ENCODE measurements at places on chromosomes 6 and 20.

- DNase-seq = peak; percentile 15
Observed at GRCh38 chr20:33211817-33212424, 5.2 kb upstream of the BPIFA3 start.

DNA sequence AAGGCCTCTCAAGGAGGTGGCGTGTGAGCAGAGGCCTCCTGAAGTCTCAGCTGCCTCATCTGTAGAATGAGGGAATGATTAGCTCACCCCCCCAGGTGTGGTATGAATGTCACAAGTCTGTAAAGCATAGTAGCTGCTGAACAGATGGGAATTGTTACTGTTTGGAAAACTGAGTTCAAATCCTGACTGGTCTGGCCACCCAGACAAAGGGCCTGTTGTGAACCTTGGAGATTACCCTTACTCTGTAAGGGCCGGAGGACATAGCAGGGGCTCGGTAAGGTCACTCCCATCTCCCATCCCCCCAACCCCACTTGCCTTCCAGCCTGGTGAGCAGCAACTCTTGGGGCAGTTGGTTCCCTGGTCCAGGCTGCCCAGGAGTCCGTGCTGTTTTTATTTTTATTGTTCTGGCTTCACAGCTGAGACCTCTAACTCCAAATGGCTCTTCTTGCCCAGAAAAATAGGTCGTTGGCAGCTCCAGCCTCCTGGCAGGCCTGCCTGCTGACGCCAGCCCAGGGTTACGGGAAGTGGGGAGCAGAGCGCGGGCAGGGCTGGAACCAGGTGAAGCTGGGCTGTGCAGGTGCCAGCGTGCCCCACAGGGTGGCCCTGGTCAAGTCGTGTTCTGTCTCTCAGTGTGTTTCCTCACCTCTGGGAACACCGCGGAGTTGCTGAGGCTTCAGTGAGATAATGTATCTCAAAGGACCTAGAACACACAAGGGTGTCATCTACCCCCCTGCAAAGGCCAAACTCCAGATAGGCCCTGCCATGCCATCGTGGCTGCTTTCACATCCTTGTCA, 4.5 kb upstream of the SIRPA start:
- no peak for DNase-seq

GRCh38 chr6:134835993-134836392, 113.9 kb downstream of the ALDH8A1 start:
- DNase-seq = no peak

- DNase-seq = no peak
Observed at GRCh38 chr6:146381486-146381885, 162.1 kb upstream of the RAB32 start.

GRCh38 chr20:17795501-17796071, 95.8 kb downstream of the BANF2 start:
- no peak for DNase-seq

DNA sequence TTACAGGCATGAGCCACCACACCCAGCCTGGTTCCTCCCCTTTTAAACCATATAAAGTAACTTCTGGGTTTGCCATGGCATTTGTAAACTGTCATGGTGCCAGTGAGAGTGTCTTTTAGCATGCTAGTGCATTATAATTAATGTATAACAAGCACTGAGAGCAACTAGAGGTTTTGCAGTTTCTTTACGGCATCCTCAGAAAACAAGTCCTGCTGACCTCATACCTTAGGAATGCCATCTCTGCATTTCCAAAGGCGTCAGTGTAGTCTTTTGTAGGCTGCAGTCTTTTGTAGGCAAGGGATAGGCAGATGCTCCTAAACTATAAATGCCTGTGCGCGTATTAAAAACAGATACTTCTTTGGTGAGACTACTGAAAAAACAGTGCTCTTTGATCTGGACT, 75.0 kb upstream of the EZR start:
- no peak for DNase-seq

- DNase-seq = no peak
Observed at GRCh38 chr6:106165885-106166485, 79.8 kb downstream of the PRDM1 start.

DNA sequence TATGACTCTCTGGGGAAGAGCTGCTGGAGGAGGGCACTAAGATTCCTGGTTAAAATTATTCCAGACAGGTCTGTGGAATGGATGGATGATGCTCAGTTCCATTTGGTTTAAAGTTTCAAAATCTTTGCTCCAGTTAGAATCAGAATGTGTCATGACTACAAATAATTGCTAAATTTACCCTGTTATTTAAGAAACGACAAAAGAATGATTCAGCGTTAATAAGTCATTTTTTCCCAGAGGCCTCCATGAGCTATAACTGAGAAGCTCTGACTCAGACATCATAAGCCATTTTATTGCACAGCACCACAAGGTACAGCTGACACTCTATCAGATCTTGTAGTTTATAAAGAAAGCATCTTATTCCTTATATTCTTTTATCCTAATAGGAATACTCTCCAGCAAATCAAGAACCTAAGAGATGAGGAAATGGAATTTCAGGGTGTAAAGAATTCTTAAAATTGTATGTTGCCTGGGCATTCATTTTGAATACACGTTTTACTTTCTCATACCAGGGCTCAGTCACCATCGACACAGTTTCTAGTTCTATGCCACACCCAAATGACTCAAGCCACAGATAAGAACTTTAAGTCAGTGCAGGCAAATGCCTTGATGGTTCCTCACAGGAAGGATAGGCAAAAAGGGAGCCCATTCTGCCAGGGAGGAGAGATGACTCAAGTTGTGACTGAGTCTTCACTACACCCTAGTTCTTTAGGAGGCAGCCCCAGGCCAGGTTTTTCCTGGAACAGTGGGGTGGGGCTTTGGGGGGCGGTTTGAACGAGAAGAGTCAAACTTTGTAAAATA, 636.0 kb downstream of the MMUT start:
- no peak for DNase-seq

DNA sequence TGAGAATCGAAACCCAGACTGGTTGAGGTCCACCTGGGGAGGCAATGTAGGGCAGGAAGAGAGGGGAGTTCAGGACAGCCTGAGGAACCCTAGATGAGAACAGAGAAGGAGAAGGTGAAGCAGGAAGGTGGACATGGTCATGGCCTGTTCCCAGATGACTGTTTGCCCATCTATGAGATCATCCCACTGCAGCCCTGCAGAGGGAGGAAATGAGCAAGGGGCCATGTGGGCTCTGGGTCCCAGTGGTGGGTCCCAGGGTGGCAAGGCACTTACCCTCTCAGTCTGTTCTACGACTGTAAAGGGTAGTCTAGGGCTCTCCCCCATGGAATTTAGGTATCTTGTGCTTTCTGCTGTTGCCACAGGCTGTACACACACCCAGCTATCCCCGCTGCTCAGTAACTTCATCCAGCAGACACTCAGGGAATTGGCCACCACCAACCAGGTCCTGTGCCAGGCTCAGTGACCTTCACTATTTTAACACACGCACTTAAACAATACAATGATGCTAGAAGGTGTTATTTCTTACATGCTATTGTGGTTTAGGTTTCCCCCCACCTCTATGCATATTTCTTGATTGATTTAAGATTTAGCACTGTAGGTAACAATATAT, 89.8 kb downstream of the TOX2 start:
- no peak for DNase-seq

GRCh38 chr6:72321788-72322187, 300.1 kb upstream of the KCNQ5 start:
- DNase-seq = no peak

- DNase-seq = no peak
Observed at GRCh38 chr6:30231067-30231466, 17.9 kb upstream of the TRIM26 start.

GRCh38 chr6:37516076-37516919, 16.6 kb upstream of the CCDC167 start:
- peak; percentile 97 for DNase-seq

DNA sequence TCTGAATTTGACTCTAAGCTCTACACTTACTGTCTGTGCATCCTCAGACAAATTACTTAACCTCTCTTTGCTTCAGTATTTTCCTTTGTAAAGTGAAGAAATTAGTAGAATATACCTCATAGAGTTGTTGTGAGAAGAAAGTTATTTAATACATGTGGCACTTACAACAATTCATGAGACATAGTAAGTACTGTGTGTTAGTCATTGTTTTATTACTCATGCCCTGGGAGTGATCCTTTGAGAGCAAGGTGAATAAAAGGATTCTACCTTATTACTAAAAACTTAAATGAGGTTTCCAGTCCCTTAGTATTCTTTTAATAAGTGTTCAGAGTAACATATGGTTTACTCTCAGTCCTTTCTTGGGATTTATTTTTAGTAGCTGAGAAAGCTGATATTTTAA, 233.6 kb upstream of the MAP3K7 start:
- DNase-seq = no peak

DNA sequence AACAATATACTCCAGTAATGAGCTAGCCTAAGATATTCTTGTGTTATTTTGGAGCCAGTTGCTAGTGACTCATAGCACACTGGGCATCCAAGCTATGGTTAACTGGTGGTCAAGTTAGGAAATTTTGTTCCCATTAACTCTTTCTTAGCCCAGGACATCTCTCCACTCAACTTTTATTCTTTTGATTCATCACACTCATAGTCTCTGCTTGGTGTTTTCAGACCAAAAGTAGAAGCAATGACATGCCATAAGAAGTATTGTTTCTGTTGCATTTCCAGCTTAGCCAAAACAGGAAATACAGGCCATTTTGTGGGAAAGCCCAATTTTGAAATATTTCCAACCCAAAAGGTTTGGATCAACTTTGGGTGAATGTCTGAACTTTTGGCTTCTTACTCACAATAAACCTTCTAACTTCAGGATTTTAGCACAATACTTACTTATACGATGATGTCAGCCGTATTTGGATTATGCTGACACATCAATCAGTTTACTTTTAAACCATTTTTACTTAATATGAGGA, 31.6 kb upstream of the CCN2 start:
- DNase-seq = no peak

GRCh38 chr6:109626311-109626710, 64.7 kb downstream of the AK9 start:
- DNase-seq = no peak

- DNase-seq = no peak
Observed at GRCh38 chr6:81749707-81750106, 2.8 kb downstream of the TENT5A start.

DNA sequence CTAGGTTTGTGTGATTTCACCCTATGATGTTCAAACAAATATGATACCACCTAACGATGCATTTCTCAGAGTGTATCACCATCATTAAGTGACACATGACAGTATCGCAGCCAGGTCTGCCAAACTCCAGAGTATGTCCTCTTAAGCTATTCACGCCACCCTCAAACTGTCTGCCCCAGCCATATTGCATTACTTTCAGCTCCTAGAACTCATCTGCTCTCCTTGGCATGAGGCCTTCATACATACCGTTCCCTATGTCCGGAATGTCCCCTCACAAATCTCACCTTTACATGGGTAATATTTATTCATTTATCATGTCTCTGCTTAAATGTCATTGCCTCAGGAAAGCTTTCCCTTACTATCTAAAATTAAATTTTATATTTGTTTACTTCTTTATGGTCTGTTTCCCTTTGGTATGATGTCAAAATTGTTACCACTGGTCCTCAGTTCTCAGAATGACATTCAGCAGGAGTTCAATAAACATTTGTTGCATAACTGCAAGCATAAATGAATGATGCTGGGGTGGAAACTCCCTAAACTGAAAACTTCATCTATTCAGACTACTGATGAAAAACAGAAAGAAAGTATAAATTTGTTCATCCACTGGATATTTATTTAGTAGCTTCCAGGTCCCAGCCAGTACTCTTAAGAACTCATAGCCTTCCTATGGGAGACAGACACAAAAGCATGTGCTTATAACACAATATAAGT, 3.2 kb downstream of the SESN1 start:
- DNase-seq = no peak

DNA sequence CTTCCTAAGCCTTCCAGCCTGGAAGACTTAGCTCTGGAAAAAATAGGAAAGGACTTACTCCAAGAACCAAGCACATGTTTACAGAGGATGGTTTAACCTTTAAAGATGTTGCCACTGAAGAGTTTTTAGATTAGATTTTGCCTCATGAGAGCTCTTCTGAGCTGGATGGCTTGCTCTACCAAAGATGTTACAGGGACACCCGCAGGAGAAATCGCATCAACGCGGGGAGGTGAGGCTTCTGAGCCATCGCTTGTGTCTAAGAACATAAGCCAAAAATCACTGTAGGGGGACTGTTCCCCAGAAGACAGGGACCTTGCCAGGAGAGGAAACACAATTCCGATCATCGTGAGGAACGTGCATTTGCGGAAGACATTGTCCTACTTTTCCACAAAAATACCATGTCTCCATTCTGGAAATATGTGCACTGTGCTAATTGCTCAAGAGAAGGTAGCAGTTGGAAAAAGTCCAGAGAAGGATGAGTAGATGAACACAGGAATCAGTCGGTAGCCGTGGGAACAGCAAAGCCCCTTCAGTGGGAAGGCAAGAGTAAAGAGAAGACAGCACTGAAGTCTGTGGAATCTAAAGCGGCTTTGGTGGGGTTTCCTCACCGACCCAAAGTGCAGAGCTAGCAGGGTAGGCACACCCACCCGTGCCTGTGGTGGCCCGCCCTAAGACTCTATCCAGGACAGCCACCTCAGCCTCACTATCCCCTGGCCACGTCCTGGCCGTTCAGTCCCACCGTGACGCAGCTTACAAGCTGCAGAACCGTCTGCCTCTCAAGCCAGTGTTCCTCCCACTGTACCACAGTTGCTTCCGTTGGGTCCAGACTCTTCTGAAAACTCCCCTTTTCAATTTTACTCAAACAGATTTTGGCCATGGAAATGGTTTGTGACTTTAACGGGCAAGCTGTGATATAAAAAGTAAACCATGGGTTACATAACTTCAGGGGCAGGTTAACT, 334.8 kb downstream of the NRN1 start:
- no peak for DNase-seq

DNA sequence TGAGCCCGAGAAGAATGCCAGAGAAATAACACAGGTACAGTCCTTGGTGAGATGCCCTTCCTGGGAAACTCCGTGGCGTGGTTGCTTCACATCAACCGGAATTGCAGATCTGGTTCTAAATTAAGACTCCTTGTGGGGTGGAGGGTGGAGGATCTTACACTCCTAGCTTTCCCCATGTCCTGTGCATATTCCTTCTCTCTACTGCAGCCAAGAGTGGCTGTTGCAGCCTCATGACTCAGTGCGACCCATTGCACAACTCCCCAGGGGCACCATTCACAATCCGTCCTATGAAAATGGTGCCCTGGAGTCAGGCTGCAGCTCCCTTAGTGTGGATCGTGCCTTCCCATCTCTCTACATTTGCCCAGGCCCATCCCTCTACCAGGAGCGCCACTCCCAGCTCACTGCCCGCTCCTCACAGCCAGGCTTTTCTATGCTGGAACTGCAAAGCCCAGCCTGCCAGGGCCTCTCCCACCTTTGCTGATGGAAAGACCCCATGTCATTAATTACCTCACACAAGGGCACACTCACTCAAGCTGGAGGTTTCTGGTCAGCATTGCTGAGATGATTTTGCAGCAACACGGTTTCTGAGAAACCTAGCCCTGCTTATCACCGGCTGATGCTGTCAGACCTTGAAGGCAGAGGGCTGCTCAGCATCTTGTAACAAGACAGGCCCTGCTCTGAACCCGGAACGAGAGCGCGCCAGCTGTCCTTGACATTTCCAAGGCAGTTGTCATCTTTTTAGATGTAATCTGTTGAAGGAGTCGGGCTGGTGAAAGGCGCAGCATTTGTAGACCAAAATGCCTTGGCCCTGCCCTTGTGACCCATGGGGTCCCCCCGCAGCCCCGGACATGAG, 39.7 kb downstream of the SIRPA start:
- no peak for DNase-seq
